ENCODE measurements at places on chromosomes 11 and 22.

- no peak for DNase-seq
These were observed 37.9 kb downstream of the CDPF1 start for GRCh38 chr22:46212195-46212594.

DNA sequence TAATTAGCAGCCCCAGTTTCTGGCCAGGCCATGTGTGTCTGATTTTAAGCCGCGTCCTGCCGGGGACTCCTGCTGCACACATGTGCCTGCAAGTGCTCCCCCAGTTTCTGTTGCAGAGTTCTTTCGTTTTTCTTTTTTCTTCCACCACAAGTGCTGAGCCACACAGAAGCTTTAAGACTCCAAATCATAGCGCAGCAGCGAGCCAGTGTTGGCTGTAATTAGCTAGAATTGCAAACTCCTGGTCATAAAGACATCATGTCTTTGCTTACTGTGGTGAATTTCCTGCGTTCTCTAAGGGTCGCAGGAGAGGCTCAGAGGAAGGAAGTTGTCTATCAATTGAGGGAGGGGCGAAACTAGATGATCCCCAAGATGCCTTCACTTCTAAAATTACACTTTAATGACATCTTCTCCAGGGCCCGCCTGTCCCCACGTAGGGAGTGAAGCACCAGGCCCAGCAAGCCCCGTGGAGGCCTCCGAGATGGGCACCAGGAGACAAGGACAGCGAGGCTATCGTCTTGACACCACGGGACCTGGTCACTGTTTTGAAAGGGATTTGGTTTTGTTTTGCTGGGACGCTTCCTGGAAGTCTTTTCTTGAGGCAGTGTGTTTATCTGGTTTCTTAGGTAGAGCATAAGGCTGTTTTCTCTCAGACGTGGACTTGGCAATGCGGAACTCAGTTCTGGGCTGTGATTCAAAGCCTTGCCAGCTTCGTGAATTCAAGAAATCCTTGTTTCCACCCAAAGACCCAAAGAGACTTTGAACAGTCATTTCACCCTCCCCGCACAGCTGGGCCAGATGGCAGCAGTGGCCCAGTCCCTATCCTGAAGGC lies 71.8 kb downstream of the UBASH3B start:
- peak; percentile 37 for DNase-seq

DNA sequence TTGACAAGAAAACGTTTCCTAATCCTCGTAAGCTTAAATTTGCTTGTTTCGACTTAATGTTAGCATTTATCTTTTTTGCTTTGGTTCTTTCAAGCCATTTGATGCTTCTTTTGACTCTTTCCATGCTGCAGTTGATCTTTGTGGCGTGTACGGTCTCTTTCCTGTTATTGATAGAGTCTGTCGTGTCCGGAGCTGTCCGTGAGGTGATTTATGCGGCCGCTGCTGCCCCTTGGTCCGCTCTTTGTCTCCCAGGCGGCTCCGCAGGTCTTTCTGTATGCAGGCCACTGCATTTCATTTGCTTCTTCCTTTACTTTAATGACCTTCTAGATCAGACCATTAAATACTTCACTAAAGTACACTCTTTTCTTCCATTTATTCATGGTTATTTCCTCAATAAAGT lies 50.3 kb downstream of the TBC1D22A start:
- no peak for DNase-seq

DNA sequence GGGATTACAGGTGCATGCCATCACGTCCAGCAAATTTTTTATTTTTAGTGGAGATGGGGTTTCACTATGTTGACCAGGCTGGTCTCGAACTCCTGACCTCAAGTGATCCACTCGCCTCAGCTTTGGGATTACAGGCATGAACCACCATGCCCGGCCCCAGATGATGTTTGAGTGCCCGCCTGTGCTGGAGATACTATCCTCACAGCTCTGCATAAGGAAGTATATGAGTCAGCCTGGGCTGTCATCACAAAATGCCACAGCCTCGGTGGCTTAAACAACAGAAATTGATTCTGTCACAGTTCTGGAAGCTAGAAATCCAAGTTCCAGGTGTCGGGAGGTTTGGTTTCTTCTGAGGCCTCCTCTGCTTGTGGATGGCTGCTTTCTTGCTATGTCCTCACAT lies 119.3 kb downstream of the OSBP2 start:
- DNase-seq = no peak

GRCh38 chr11:119029340-119030028 lies 1.2 kb downstream of the SLC37A4 start:
- peak; percentile 45 for DNase-seq

DNA sequence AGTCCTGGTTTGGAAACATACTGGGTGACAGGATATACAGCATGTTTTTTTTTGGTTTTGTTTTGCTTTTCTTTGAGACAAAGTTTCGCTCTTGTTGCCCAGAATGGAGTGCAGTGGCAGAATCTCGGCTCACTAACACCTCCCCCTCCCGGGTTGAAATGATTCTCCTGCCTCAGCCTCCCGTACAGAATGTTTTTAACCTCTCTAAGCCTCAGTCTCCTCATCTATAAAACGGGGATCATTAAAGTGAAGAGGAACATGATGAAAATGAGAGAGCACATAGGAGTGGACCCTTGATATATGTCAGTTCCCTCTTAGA lies 28.1 kb upstream of the SCARF2 start:
- no peak for DNase-seq

- no peak for DNase-seq
These were observed 30.7 kb downstream of the TOM1 start for GRCh38 chr22:35330258-35330861.

DNA sequence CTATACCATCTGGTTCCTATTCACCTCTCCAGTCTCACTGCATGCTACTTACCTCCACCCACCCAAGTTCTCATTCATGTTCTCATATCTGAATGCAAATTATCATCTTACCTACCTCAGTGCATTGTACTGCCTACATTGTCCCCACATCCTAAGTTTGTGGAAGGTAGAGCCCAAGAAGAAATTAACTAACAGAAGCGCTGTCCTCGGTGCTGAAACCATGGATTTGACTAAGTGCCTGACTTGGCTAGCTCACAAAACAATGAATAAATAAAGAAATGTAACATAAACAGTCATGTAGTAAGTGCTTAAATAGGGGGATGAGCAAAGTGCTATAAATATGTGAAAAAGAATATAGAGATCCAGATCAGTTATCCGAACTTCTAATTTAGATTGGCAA lies 63.2 kb downstream of the GRIA4 start:
- peak; percentile 87 for DNase-seq

GRCh38 chr11:111870113-111870512 lies 1.3 kb downstream of the ALG9 start:
- DNase-seq = no peak

- DNase-seq = no peak
These were observed 832.5 kb downstream of the TBC1D22A start for GRCh38 chr22:47594836-47595521.

DNA sequence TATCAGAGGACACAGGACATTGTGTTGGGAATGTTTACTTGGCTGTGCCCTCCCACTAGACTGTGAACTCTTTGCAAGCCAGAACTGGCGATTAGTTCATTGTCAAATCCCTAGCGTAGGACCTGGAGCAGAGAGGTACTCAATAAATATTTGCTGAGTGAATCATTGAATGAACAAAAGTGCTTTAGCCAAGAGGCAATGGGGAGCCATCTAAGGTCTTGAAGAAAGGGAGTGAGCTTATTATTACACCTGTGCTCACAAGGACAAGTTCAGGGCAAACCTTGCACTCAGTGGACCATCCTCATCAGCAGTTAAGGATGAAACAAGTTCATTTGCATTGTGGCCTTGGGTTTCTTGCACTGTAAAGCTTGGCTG lies 1.1 kb upstream of the RASSF10 start:
- no peak for DNase-seq

DNA sequence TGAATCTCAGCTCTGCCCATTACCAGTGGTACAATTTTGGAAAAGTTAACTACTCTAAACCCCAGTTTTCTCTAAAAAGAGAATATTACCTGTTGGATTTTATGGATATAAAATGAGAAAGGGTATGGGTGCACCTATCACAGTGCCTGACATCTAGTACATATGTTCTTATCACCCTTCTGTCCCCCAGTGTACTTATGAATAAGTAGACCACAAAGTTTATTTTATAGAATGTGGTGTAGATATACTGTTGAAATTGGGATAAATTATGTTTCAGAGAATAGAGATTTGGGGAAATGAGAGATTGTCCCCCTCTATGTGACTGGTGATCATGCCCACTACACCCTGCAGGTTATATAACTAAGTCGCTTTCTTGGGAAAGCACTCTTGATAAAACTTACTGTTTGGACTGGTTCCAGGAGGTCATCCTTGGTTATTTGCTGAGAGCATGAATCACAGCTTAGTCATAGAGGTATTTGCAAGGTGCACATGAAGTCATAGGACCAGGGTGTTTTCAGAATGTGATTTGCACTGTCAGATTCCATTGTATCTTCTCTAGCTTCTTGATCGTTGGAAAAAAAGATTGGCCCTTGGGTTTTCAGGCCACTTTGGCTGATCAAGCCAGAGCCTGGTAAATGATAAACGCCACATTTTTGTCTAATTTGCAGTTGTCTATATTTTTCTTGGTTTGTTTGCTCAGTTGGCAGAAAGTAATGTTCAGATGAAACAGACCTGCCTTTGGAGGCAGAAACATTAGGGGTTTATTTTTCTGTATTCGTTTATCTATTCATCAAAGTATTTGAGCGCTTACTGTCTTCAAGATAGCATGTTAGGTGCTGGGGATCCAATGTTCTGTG lies 21.3 kb downstream of the STX3 start:
- no peak for DNase-seq

DNA sequence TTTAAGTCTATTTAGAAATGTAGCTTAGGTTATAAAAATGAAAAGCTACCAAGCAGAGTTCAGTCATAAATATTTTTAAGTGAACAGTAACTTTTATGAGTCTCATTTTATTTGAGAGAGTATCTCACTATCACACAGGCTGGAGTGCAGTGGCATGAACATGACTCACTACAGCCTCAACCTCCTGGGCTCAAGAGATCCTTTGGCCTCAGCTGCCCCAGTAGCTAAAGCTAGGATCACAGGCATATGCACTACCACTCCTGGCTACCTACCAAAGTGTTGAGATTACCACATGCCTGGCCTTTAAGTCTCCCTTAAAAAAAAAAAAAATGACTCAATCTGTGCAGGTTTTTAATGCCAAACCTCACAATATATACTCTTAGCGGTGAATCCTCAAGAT lies 34.7 kb upstream of the CLNS1A start:
- no peak for DNase-seq

DNA sequence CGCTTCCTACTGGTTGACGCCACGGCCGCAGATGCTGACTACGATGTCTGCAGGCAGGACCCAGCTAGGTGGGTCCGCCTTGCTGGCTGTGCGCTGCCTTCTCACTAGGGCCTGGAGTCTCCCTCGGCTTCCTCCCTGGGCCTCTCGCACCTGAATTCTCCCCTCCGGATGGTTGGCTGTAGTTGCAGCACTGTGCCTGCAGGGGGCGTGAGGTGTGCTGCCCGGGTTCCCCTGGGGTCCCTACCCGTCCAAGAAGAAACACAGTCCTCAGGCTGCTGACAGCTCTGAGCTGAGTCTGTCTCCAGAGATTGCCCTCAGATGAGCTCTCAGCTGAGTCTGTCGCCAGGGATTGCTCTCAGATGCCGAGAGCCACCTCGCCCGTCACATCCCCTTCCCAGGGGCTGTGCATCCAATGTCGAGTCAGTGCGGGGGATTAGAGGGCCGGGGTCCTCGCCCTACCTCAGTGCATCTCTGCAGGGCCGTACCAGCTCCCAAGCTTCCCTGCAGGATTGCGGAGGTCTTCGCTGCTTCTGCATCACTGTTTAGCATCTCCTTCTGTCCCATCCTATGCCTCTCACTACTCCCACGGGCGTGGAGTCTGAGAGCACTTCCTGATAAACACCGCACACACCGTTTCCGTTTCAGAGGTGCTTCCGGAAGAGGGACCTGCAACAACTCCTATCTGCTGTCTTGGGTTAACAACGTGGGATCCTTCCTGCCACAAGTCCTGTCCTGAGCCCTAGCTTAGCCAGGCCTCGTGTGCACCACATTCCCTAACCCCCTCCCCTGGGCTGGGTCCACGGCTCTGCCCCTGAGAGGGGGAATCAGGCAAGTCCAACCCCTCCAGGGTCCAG lies 196.9 kb downstream of the CSNK2A3 start:
- peak; percentile 56 for DNase-seq

GRCh38 chr11:83284501-83285150 lies 1.5 kb downstream of the CCDC90B start:
- no peak for DNase-seq

- no peak for DNase-seq
These were observed at the start of gene CRYBA4 for GRCh38 chr22:26621663-26622062. Gene CRYBA4, plus strand, starts transcription at chr22:26621963. Its CDS starts 634 bp downstream, at chr22:26622597.

- DNase-seq = no peak
These were observed 137.7 kb downstream of the CRYBB2 start for GRCh38 chr22:25357132-25357455.

GRCh38 chr11:125569915-125570621 lies 791 bp downstream of the EI24 start:
- peak; percentile 12 for DNase-seq

DNA sequence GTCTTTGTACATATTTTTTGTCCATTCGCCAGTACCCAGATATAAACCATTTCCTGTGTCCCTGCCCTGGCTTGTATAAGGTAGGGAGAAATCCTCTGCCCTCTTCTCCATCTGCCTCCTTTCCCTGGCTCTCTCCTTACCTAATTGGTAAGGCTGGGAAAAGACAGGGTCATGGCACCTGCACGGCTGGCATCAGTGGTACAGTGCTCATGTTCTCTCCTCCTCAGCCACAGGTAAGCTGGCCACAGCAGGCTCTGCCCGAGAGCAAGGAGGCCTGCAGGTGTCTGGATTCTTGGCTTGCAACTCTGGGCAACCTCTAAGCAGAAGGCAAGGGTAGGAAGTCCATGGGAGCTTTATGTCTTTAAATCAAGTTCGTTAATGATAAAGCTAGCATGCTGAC lies 419.9 kb downstream of the BUD13 start:
- DNase-seq = no peak

DNA sequence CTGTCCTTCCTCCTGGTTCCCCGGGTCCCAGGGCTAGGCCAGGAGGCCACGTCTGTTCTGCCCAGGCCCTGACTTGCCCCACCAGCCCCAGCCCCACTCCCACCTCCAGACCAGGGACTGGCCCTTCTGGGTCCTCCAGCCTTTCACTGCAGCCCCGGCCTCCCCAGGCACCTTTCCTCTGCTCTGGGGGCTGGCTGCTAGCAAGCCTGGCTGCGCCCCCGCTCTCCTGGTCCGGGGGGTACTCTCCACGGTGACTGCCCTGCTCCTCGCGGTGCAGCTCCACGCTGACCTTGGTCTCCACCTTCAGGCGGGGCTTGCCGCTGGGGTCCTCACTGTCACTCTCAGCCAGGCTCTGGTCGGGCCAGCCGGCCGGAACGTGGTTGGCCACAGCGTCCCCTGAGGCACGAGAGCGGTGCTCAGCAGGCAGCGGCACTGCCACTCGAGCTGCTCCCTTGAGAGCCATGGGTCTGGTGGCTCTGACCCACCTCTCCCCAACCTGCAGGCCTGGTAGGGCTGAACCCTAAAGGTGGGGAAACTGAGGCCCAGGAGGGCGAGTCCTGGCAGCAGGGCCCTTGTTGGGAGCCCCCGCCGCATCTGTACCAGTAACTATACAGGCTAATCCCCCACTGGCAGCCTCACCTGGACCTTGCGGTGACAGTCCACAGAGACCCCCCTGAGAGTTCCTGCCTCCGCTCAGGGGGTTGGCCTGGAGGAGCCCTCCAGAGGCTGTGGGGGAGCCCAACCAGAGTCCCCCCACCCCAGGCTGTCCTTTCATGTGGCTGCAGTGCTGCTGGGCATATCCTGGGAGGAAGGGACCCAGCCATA lies 29.0 kb downstream of the TRMU start:
- no peak for DNase-seq

- no peak for DNase-seq
These were observed 2.0 kb downstream of the CD3E start for GRCh38 chr11:118306556-118306955.

- DNase-seq = peak; percentile 91
These were observed 53.5 kb upstream of the SLC35C1 start for GRCh38 chr11:45751430-45751829.

All from neural progenitor cell (in vitro differentiated cells).